ENCODE measurements at places on chromosomes 7 and 10.

- DNase-seq: no peak
These were observed 38.8 kb downstream of the RAMP3 start for GRCh38 chr7:45196374-45196773.

GRCh38 chr10:58352956-58353610, 18.3 kb downstream of the UBE2D1 start:
- peak; percentile 19 for DNase-seq

DNA sequence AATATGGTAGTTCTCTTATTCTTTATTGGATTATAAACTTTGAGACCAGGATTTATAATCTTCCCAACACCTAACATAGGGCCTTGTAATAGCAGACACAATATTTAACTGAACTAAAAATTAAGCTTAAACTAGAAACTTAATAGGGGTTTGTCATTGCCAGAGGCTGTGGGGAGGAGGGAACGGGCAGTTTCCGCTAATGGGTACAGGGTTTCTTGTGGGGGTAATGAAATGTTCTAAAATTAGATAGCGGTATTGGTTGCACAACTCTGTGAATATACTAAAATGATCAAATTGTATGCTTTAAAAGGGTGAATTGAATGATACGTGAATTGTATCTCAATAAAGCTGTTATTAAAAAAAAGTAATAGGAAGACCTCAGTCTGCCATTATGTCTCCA, 45.4 kb downstream of the NT5C2 start:
- no peak for DNase-seq

DNA sequence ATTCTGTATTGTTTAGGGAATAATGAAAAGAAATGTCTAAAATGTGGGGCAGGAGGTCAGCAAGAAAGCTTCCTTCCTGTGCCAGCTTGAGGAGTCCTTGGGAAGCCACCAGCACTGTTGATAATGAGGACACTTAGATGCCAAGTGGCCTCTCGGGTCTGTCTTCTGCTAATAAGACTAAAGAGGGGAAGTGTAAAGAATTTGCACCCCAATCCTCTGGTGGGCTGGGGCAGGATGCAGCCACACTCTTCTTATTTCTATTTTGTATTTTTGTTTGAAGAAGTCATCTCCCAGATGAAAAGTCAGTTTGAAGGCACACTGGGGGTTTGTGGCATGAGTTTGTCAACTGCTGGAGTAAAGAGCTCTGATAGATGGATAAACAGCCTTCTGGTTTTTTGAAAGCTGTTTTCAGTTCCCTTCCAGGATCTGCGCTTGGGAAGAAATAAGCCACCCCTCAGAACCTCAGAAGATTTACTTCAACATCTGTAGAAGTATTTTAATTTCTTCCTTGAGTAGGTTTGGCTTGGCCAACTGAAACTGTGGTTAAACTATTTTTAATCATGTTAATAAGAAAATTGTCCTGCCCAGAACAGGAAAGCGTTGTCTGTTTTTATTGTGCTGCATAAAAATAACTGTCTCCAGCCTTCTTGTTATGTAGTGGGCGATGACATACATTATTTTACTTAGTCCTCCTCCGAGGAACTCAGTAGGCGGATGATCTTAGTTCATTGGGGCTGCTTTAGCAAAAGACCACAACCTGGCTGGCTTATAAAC, 128.8 kb upstream of the GPR26 start:
- DNase-seq: no peak

DNA sequence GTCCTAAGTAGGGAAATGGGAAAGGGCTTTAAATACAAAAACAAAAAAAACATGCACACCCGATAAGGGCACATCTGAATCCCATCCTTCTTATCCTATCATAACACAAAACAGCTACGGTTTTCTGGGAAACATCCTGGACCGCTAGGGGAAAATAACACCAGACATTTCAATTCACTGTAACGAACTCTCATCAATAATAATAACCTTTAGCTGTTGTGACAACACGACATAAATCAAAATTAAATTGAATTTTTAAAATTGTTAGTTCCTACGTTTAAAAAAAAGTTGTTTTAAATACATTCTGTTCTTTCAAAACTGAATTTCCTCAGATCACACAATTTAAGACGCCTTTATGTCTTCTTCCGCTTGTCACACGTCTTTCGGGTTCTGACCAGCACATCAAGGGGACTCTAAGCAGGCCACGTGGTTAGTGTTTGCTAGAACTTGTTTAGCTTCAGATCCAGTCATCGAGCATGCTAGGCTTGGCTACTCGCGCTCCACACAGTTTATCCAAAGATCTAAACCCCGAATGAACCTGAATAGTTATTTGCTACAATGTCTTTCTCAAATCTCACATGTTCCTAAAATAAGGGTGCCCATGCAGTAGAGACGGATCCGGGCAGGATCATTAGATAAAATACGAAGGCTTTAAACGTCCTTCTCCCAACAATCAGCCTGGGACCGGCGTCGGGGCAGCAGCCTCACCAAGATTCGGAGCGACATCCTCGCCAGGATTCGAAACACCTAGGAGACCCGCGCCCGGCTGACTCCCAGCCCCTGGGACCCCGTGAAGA, 839 bp downstream of the IKZF5 start:
- DNase-seq: peak; percentile 50

GRCh38 chr10:6701289-6701688, 121.2 kb upstream of the PRKCQ start:
- no peak for DNase-seq

GRCh38 chr10:101446071-101446470, 92.1 kb downstream of the BTRC start:
- no peak for DNase-seq

DNA sequence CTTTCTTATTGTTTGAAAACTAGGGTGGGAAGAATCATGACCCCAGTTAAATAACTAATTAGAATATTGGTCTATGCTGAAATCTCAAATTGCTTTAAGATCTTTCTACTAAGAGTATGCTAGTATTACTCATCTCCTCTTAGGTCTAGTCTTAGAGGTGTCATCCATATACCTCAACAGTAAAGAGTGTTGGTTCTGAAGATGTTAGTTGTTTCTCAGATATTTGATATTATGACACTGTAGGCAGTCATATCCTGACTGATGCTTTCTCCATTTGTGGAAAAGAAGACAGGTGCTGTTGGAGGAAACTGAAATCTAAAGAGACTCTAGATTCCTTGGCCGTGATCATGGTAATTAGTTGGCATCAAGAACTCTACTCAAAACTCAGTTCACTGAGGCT, 21.2 kb downstream of the BPGM start:
- no peak for DNase-seq

- DNase-seq: no peak
These were observed 111.6 kb downstream of the MAGI2 start for GRCh38 chr7:79341902-79342301.

DNA sequence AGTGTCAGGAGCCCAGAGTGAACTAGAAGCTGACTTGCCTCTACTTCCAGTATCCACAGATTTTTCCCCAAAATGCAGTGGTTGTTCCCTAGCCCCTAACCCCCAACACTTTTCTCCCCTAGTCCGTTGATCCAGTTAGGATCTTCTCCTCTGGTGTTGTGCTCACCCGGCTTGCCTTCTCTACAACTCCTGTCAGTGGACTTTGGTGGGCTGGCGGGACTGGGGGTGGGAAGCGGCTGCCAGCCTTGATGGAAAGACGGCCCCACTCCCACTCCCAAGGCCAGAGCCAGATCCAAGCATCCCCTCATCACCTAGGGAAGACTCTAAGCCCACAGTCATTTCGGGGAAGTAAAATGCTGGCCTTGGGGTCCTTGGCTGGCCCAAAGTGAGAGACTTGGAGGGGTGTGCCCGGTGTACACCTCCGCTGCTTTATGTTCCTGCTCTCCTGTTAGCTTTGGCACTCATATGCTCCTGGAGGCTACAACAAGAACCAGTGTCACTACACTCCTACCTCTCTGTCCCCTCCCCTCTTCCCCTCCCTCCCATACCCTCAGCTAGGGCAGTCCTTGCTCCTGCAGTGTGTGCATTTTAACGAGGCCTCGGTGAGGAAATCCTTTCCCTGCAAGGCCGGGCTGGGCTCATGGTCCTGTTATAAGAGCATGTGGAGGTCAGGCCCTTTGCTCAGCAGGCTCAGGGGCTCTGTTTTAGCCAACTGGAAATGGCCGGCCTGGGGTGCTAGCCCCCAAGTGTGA, 930 bp upstream of the HOXA10 start:
- DNase-seq: no peak

DNA sequence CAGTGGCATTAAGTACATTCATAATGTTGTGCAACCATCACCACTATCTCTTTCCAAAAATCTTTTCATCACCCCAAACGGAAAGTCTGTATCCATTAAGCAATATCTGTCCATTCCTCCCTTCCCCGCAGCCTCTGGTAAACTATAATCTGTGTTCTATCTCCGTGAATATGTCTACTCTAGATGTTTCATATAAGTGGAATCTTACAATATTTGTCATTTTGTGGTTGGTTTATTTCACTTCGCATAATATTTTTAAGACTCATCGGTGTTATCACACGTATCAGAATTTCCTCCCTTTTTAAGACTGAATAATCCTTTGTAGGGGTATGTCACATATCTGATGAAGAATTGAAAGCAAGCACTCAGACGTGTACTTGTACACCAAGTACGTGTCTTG, 86.0 kb upstream of the FGFR2 start:
- DNase-seq: no peak

- no peak for DNase-seq
These were observed 142.3 kb downstream of the ARHGAP22 start for GRCh38 chr10:48462482-48463020.

- no peak for DNase-seq
These were observed 118.1 kb downstream of the SLC25A13 start for GRCh38 chr7:96203786-96204185.

GRCh38 chr7:44285561-44285960, 39.8 kb downstream of the CAMK2B start:
- DNase-seq: no peak

DNA sequence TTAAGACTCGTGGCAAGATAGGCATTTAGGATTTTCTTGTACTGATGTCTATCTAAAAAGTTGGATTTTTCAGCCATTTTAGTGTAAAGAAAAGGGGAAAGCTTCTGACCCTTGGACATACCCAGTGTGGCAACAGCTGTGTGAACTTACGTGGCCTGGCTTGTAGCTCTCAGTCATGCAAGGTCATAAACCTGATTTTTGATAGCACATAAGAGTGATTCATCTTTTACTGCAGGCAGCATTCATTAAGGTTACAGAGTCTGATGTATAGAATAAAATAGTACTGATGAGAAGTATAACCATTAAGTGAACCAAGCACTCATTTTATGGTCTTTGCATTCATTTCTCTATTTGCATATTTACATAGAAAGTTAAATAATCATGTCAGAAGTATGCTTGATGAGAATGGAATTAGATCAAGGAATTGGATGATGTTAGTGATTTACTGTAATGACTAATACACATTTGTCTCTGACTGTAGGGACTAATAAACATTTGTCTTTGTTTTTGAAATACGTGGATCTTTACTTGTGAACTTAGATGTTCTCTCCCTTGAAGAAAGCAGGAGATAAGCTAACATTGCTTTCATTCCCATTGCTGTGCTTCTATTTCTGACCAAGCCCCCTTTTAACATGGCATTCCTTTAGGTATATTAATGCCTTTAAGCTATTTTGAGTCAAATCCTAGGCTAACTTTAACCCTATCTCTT, 88.2 kb downstream of the GSDME start:
- DNase-seq: no peak

- no peak for DNase-seq
These were observed 37.9 kb downstream of the ADAM12 start for GRCh38 chr10:126350216-126350992.

DNA sequence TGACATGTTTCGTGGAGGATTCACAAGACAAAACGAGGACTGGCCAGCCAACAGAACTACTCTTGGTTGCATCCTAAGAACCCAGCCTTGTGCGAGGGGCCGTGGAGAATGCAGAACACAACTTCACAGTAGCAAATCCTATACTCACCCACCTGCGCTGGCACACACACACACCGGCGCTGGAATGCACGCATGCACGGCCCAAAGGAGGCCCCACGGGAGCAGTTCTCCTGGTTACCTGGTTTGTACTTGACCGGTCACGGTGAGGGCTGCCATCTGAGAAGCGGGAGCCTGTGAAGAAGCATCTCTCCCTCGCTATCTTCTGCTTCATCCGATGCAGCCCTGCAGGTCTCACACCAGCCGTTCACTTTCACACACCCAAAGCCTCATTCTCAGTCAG, 137.8 kb downstream of the ZMYND11 start:
- DNase-seq: no peak

GRCh38 chr10:86961481-86962091, 3.2 kb downstream of the SNCG start:
- DNase-seq: no peak

DNA sequence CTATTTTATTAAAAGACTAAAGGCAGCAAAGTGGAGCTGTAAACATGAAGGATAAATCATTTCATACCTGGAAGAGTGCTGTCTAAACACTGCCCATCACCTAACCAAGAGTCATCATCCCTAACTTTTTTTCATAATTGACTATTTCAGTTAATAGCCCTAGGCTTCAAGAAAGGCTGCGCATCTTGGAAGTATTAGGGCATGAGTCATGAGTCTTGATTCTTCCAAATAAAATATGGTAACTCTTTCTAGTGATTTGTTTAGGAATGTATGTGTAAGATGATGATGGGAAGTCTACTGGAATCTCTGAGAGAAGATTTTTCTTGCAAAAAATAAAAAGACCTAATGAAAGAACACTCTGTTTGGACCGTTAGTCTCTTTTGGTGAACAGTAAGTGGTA, 207.7 kb upstream of the AHR start:
- DNase-seq: no peak

DNA sequence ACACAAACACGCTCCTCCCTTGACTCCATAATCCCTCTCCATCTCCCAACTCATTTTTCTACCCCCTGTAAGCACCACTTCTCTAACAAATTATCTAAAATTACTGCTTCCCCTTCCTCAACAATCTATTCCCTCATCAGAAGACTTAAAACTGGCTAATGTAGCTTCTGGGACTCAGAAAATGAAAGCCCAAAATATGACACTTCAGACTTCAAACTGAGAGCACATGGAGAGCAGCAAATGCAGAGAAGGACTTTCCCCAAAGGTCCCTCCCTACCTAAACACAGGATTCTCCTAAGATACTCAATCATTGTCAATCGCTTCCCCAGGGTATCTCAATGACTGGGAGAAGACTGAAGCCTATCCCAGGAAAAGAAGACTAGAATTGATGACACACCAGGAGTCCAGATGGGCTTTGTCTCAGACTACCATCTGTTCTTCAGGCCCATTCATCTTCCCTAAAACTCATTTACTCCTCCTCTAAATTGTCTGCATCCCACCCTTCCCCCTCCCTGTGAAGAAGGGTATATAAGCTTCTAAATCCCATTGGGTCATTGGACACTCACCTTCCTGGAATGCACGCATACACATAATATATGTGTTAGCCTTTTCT, 39.2 kb downstream of the ST8SIA6 start:
- DNase-seq: no peak

- DNase-seq: no peak
These were observed 76.1 kb upstream of the ZEB1 start for GRCh38 chr10:31242902-31243301.

DNA sequence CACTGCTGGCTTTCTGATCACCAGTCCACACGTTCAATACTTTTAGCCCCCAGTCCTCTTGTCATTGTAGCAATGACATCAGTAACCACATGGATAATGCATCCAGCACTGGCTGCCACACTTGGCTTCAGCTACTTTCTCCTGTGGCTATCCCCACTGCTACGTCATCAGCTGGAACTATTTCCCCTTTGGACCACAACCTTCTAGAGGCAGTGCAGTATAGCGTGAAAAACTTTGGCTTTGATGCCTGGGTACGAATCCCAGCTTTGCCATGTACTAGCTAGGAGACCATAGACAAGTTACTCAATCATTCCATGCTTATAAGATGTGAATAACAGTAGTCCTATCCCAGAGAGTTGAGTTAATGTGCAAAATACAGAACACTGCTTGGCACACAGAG, 63.2 kb downstream of the CCDC3 start:
- DNase-seq: no peak

- no peak for DNase-seq
These were observed 358.2 kb upstream of the MEOX2 start for GRCh38 chr7:16044645-16045044.

All from HEK293T (cell line).